ENCODE measurements at places on chromosomes 5 and 9.

DNA sequence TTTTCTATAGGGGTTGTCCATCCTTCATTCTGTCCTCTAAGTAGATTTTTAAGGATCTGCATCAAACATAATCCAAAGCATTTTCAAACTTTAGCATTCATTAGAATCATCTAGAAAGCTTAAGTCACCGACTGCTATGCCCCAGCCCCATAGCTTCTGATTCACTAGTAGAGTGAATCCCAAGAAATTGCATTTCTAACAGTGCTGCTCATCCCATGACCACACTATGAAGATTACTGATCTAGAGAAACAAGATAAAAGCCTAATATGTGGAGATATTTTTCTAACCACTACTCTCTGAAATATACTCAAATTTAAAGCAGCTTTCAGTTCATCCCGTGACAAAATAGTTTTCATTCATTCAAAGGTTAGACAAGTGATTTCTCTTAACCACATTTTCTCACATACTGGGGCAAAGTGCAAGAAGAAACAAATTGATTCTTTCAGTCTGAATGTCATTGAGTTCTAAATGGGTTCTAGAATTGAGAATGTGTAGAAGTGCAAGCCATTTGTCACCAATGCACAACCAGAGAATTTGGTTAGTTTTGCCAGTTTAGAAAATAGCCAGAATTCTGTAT is 286.9 kb upstream of the CD180 start:
- no peak for DNase-seq

GRCh38 chr9:104868303-104868686 is 59.7 kb downstream of the ABCA1 start:
- DNase-seq = no peak

GRCh38 chr5:154916874-154917273 is 21.1 kb downstream of the GEMIN5 start:
- DNase-seq = no peak

DNA sequence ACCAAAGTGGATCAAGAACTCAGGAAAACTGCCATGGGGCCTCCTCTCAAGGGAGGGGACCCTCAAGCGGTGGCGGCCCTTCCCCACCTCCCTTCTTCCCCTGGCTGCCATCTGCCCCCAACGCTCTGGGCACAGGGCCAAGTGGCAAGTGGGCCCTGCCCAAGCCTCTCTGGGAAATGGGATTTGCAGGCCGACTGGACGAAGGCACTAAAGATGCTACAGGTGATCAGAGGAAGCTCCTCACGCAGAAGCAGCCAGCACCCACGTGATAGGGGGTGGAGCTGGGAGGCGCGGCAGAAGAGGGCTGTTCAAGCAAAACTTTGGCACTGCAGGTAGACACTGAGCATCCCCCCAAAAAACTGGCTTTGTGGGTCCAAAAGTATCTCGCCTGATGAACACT is 52.7 kb upstream of the UBTD2 start:
- DNase-seq = no peak

DNA sequence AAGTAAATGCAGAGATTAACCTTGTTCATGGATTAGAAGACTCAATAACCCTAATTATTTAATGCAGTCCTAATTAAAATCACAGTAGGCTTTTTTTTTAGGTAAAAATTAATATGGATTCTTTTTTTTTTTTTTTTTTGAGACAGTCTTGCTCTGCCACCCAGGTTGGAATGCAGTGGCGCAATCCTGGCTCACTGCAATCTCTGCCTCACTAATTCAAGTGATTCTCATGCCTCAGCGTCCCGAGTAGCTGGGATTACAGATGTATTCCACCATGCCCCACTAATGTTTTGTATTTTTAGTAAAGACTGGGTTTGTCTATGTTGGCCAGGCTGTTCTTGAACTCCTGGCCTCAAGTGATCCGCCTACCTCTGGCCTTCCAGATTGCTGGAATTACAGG is 40.6 kb downstream of the DENND4C start:
- no peak for DNase-seq

GRCh38 chr5:173395257-173395932 is 67.2 kb upstream of the STC2 start:
- DNase-seq = no peak

DNA sequence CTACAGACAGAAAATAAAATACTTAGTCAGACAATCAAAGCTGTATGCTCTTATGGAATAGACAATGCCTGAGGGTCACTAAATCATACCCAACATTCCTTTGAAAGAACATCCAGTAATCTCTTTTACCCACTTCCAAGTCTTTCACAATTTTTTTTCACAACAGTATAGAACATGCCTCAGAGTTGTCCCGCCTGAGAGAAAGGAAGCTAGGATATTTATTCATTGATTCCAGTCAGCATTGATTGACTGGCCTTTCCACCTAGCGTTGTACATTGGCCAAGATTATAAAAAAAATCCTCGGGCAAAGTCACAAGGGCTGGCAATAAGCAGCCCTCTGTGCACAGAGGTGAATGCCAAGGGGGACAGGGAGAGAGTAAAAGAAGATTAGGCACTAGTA is 318.1 kb upstream of the PIK3R1 start:
- DNase-seq = no peak

- DNase-seq = no peak
Measured at GRCh38 chr5:151146061-151146460, 11.5 kb downstream of the ANXA6 start.

GRCh38 chr5:16606628-16607027 is 10.2 kb downstream of the RETREG1 start:
- DNase-seq = peak; percentile 32

DNA sequence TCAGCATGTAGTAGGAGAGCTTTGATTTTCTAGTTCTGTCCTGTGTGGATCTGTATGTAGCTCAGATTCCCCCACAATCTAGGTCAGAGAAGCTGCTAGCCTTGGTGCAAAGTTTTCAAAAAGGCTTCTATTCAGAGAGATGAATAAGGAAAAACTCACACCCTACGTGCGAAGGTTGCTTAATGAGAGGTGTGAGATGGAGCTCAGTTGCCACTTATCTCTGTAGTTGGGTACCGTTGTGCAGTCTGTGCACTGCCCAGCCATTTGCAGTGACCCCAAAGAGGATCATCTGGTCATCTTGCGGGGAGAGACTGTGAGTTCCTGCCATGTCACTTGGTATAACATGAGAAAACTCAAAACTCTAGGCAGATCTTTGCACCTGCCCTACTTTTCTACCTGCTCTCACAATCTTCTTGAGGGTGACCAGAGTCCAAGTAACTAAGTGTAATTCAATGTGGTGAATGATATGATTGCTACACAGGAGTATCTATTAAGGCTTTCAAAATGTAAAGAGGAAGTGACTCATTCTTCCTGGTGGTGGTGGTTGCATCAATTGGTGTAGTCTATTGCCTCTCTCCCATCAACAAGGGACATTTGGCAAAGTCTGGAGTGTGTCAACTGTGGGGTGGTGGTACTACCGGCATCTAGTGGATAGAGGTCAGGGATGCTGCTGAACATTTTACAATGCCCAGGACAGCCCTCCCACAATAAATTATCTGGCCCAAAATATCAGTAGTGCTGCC is 65.2 kb downstream of the TMC1 start:
- no peak for DNase-seq

- DNase-seq = no peak
Measured at GRCh38 chr5:142520885-142521284, 165.0 kb downstream of the FGF1 start.

DNA sequence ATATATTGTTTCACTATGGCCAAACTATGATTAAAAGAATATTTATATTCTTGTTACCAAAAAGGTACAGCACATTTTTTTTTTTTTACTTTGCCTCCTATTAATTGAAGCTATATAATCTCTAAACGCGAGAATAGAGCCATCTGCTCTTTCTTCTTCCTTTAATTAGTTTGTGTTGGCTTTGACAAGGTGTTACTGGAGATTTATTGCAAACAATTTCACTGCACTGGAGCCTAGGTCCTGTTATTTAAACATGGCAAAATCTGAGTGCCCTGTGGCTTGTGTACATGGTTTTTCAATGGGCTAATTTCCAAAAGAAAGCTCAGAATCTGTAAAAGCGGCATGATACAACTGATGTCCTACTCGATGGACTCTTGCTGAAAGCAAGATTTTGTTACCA is 40.8 kb upstream of the GABRG2 start:
- DNase-seq = no peak

GRCh38 chr5:141260458-141261237 is 15.5 kb downstream of the PCDHB15 start:
- no peak for DNase-seq

GRCh38 chr5:145056800-145057199 is 778.3 kb downstream of the PRELID2 start:
- no peak for DNase-seq

DNA sequence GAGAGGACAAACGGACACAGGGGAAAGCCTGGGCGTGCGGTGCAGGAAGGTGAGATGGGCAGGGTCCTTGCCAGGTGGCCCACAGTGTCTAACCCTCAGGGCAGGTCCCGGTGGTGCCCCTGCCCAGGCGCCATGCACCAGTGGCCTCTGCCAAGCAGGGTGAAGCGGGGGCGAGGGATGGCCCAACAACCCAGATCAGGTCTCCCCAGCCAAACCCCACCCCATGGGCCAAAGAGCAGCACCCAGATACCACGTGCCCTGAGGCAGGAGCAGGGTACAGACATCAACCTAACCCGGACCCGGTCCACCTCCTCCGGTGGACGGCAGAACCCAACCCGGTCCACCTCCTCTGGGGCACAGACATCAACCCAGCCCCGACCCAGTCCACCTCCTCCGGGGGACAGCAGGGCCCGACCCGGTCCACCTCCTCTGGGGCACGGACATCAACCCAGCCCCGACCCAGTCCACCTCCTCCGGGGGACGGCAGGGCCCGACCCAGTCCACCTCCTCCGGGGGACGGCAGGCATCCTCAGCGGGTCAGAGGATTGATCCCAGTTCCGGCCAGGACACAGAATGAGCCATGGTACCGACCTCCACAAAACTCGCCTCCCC is 12.8 kb downstream of the SLC12A7 start:
- no peak for DNase-seq

DNA sequence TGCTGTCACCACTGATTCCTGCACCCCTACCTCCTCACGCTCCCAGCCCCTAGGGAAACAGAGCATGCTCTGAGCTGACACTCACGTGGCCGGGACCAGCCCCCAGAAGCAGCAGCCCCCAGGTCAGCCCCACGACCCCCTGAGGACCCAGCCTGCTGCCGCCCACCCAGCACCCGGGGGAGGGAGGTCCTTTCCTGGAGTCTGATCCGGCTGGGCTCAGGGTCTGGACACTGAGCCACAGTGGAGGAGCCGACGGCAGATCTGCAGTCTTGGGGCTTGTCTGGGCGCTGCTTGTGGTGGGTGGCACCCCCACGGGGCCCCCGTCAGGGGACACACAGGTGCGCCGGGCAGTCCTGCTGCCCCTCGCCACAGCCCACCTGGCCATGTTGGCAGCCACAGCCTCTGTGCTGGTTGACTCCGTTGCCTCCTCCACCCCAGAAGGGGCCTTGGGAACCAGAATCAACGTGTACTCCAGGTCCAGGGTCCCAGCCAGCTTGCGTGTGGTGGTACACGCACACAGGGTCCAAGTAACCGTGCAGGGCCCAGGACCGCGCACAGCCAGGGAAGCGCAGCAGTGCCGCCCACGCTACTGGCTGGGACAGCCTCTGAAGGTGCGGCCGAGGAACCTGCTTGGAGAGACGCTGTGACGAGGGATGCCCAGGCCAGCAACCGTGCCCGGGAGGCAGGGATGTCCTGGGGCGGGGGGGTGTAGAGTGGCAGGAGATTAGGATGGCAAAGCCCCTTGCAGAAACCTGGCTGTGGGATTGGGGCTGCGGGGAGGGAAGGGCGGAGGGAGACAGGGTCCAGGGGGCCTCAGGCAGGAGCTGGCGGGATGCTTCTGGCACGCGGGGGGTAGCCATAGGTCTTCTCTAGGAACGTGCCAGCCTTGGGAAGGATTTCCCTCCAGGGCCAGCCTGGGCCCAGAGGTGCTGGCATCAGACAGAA is 3.5 kb downstream of the DNLZ start:
- DNase-seq = no peak

GRCh38 chr9:89999176-89999533 is 394.3 kb downstream of the GADD45G start:
- no peak for DNase-seq

- DNase-seq = no peak
Measured at GRCh38 chr5:151805414-151806223, 33.9 kb downstream of the G3BP1 start.

GRCh38 chr9:84419031-84419602 is 78.6 kb upstream of the SLC28A3 start:
- DNase-seq = no peak

DNA sequence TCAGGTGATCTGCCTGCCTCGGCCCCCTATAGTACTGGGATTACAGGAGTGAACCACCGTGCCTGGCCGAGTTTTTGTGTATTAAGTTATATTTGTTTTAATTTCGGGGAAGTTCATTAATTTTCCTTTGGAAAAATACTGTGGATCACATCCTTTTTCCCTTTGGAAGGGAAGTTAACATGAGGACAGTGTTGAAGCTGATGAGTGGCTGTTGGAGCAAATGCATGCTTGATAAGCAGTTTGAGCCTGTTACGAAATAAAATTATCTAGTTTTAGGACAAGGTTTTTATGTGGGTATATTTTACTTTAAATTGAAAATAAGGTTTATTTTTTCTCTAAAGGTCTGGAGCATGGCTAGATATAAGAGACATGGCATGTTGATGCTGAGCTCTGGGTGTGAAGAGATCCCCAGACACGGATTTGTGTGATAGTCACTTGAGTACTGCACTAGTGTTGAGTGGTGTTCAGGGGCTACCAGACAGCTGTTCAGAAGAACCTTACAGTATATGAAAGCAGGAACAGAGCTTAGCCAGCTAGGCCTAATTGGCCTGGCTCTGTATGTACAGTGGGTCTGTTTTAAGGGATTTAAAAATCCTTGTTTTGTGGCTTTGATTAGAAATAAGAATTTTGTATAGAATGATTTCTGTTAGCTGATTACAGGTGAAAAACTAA is 17.4 kb downstream of the LMNB1 start:
- DNase-seq = no peak

DNA sequence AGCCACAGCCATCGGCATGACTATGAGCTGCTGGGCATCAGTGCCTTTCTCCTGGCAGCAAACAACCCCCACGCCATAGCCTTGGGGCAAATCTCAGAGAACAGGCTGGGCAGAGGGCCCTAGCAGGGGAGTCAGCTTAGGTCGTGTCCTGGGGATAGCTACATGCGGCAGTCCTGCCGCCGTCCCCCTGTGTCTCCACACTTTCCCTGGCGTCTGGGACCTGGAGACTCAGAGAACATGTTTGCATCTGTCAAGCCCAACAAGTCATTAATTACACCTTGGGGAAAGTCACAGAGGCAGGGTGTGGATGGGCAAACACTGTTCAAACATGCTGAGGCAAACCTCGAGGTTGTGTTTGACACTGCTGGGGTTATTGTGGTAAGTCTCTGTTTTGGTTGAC is 123.6 kb downstream of the C5orf15 start:
- peak; percentile 34 for DNase-seq

DNA sequence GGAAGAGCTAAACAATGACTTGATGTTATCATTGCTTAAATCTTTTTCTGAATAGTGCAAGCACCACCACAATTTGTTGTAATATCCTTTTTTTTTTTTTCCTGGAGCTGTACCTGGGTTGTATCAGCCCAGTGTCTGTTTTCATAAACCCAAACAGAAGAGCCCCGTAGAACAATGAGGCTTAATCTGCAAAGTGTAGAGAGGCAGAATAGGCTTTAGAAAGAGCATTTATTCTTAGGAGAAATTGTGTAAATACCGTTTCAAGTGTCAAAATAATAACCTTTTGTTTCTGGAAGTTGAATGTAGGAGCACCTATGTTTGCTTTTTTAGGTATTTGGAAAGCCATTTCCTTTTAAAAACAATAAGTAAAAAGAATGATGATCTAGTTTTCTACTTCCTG is 26.4 kb downstream of the RGS7BP start:
- no peak for DNase-seq

- DNase-seq = peak; percentile 69
Measured at GRCh38 chr9:78030296-78030552, 1.4 kb downstream of the GNAQ start.

Measured in activated CD8-positive, alpha-beta memory T cell treated with anti-CD3 and anti-CD28 coated beads, Interleukin-2, amount 50 U/mL, for 48 hours (primary cell).